DMS53 (cell line): ENCODE measurements at places on chromosomes 5 and 9.

DNA sequence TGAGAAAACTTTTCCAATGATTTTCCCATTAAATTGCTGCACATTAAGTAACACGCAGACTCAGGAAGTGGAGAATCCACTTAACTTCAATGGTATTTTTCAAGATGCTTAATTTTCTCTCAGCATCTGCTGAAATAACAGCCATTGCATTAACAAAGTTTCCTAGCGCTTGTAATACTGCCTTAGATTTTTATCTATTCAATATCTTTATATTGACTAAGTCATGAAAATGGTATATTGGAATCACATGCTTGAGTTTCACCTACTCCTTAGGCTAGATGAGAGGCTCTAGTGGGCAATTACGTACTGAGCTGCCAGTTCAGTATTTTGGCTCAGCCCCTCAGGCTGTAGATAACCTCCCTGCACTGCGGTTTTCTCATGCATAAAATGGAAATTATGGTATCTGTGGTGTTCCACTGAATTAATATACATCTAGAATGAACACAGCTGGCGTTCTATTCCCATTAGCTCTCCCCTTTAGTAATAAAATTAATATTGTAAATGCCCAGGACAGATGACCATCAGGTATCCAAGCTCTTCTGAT, 112.9 kb downstream of the MTX3 start:
- DNase-seq = no peak

DNA sequence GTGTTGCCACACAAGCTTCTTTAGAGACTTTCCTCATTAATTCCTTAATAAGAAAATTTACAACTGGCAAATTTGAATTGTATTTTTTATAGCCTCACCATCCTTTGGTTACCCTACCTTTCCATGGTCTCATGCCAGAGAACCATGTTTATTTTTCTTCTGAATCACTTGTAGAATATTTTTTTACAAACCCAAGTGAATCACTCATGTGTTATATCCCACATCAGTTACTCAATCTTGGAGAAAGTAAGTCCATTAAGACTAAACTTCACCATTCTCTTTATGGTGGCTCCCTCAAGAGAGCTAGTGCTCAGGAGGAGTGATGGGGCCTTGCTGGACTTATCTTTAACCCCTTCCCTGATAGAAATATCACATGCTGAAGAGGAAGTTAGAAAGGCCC, 128.9 kb downstream of the SUSD1 start:
- no peak for DNase-seq

DNA sequence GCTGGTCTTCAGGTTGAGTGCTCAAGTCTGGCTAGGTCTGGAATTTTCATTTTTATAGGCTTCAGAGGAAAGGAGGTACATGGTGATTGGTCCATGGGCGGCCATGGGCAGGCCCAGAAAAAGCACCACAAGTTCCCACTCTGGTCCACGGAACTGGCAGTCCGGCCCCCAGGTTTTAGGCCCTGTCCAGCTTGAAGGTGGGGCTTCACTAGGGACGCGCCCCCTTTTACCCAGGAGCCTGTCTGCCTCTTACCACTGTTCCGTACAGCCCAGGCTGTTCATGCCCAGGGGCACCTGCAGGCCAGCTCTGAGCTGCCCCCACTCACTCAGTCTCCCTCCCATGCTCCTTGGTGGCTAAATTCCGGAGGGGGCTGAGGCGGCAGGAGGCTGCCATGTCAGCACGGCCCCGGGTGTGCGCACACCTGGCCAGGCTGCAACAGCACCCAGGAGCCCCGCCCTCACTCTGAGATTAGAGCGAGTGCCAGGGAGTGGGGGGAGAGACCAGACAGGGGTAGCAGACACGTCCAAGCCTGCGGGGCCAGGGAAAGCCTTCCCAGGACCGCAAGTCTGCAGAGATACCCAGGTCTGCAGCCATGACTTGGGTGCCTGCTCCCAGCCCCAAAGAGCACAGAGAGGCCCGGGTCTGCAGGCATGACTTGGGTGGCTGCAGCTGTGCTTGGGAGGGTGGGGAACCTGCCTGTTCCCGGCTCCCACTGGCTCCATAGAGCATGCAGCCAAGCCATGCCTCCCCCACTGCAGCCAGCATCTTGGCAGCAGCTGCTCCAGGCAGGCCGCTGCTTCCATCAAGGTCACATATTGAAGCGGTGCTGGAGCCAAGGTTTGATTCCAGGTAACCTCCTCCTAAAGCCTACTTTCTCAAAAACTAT, 390.2 kb upstream of the SGCD start:
- no peak for DNase-seq

- no peak for DNase-seq
Measured at GRCh38 chr5:33981408-33982162, 2.9 kb downstream of the SLC45A2 start.

- DNase-seq = peak; percentile 67
Measured at GRCh38 chr9:120531683-120532300, 48.2 kb downstream of the CDK5RAP2 start.

DNA sequence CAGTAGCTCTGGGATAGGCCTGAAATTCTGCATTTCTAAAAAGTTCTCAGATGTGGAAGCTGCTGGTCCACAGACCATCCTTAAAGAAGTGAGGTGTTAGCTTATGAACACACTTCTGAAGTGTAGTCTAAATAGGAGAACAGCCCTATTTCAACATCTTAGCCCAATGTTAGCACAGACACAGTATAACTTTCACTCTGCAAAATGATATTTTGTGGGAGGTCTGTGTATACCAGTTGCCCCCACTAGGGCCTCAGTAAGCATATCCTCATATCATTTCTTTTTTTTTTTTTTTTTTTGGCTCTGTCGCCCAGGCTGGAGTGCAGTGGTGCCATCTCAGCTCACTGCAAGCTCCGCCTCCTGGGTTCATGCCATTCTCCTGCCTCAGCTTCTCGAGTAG, 7.5 kb upstream of the HABP4 start:
- DNase-seq = no peak
